ENCODE measurements at places on chromosomes 3 and 15.
A peak's percentile ranks its signal among the peaks of the same experiment; 100 is the strongest.

GRCh38 chr3:132344666-132345280 is 27.6 kb downstream of the ACP3 start:
- DNase-seq: peak; percentile 42

GRCh38 chr15:75063889-75064288 is 40.5 kb downstream of the PPCDC start:
- no peak for DNase-seq

DNA sequence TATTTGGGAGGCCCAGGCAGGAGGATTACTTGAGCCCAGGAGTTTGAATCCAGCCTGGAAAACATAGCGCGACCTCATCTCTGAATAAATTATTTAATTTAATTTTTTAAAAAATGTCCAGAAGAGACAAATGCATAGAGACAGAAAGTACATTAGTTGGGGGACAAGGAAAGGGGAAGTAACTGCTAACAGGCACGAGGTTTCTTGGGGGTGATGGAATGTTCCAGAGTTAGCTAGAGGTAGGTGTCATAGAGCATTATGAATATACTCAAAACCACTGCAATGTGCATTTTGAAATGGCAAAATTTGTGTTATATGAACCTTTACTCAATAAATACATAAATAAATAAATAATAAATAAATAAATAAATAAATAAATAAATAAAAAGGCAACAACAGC is 31.7 kb upstream of the CYP11A1 start:
- DNase-seq: no peak

DNA sequence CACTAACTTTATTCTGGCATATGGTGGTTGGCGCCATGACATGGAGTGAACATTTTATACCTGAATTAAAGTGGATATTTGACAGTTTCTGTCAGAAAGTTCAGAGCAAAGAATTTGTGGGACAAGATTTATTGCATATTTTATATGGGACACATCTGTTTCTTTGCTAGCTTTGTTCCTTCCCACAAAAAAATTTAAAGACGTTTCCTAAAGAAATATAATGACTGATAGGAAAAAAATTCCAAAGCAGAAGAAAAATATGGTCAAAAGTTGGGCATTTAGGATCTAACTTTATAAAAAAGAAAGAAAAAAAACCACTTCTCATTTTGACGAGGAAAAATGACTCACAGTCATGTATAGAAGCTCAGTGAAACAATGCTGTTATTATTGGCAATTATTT is 101.6 kb downstream of the GREM1 start:
- no peak for DNase-seq

DNA sequence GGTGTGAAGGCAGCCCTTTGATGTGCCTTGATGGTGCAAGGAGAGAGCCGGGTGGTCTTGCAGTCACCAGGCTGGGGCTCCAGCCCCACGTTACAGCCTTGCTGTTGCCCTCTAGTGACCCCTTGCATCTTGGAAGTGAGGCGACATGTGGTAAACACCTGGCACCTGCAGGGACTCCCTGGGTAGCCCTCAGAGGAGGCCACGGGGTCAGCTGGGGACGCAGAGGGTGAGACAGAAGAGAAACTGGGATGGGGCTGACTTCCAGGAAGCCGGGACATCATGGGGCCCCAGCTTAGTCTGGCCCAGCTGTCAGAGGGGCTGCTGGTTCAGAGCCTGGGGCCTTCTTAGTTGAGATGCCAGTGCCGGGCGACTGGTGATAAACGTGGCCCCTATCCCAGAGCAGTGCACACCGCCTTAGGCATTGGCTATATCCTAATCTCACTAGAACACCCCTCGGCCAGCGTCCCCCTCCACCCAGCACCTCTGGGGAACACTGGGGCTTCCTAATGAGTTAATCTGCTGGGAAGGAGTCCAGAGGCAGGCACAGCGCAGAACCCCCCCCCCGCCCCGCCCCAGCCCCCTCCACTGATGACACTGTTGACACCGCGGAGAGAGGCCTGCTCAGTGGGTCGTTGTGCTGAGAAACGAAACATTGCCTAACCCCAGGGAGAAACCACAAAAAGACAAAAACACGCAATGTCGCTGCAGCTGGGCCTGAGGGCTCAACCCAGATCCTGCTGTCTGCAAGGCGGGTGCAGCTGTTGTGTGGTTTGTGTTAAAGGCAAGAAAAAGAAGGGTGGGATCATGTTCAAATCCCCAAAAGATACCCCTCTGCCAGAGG is 60.5 kb upstream of the KLF13 start:
- DNase-seq: no peak

GRCh38 chr15:70541511-70541910 is 221.8 kb downstream of the UACA start:
- DNase-seq: no peak

All from Calu3 (cell line).